ENCODE measurements at places on chromosomes 7 and 10.
A peak's percentile ranks its signal among the peaks of the same experiment; 100 is the strongest.

DNA sequence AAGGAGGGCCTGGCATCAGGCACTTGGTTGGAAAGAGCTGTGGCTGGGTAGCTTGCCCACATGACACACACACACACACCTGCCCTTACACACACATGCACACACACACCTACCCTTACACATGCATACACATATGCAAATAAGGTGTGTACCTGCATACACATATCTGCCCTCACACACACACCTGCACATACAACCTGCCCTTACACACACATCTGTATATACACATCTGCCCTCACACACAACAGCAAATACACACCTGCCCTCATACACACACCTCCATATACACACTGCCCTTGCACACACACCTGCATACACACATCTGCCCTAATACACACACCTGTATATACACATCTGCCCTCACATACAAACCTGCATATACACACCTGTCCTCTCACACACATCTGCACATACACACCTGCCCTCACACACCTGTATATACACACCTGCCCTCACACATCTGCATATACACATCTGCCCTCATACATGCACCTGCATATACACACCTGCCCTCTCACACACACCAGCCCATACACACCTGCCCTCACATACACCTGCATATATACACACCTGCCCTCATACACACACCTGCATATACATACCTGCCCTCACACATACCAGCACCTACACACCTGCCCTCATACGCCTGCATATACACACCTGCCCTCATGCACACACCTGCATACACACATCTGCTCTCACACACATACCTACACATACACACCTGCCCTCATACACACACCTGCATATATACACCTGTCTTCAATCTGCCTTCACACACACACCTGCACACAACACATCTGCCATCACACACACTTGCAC, 82.9 kb downstream of the GRID1 start:
- DNase-seq: no peak

- no peak for DNase-seq
Observed at GRCh38 chr7:108805808-108806397, 236.2 kb downstream of the DNAJB9 start.

GRCh38 chr7:18320971-18321567, 174.5 kb upstream of the HDAC9 start:
- peak; percentile 14 for DNase-seq

DNA sequence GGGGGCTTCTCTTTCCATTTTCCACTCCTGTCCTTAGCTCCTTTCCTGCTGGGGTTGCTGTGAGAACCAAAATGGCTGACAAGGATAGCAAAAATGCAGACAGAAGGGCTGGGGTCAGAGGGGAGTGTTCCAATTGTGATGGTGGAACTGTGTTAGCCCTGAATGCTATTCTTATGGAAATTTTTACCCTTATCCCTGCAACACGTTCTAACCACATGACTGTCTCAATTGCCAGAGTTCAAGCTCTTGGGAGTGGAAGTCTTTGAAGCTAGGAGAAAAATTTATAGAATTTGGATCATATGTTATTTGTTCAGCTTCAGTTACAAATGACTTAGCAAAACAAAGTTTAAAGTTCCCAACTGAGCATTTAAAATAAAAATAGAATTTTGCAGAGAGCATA, 134.1 kb downstream of the ADCYAP1R1 start:
- no peak for DNase-seq

- no peak for DNase-seq
Observed at GRCh38 chr10:93438613-93439253, 43.4 kb downstream of the MYOF start.

DNA sequence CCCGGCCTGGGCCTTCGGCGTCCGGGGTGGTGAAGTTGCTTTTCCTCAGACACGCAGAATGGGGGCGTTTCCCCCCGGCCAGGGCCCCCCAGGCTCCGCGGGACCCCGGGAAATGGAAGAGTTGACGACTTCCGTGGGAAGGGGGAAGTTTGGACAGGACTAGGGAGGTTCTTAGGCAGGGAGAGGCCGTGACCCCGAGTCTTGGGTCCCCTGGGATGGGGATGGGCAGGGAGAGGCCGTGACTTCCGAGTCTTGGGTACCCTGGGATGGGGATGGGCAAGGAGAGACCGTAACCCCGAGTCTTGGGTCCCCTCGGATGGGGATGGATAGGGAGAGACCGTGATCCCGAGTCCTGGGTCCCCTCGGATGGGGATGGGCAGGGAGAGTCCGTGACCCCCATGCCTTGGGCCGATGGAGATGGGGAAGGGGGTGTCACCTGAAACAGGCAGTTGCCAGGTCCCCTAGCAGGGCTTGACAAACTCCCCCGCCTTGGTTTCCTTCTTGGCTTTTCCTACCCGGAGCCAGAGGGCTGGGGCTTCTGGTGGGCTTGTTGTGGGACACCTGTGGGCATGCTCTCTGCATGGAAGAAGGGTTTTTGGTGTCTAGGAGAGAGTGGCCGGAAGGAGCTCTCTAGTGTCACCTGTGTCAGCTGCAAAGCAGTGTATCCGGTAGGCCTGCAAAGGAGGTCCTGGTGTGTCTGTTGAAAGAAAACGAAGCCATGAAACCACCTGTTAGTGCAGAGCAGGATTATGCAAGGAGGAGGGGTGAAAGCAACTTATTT, 1.1 kb downstream of the TRRAP start:
- DNase-seq: no peak

DNA sequence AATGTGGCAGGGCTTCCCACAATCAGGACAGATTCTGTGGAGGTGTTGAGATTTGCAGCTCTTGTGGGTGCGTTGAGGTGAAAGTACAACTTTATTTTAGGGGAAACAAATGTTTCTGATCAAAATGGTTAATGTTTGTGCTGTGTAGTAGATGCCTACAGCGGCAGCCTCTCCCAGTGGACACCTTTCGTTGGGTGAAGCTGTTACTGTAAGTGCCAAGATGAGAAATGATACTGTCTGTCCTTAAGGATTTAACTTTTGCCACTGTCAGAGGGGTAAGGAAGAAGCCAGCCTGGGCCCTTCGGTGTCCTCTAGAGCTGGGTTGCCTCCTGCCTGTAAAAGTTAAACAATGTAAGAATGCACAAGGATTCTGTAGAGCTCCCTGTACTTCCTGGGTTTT, 27.9 kb downstream of the DOCK1 start:
- DNase-seq: no peak

GRCh38 chr7:29163854-29164253, 17.5 kb upstream of the CPVL start:
- no peak for DNase-seq

DNA sequence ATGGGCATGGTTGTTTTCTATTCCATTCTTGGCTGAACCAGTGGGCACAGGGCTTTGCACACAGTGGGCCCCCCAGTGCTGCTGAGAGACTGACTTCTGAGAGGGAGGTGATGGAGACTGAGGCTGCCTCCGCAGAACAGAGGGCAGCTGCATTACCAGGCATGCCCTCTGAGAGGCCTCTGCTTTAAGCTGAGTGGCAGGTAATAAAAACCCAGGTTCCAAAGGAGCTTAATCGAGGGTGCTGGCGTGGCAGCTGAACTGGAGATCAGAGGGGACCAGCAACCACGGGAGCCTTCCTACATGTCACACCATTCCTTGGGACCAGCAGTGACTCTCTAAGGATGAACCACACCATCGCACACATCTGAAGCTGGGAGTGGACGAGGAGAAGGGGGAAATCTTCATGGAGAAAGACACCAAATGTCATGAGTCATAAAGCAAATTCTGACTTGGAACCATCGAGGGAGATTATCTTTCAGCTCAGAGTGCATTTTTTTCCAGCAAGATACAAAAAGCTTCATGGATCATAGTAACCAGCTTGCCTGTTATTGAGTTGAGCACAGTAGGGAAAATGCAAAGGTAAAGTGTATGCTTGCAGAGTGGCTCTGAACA, 24.6 kb downstream of the HIPK2 start:
- DNase-seq: no peak

DNA sequence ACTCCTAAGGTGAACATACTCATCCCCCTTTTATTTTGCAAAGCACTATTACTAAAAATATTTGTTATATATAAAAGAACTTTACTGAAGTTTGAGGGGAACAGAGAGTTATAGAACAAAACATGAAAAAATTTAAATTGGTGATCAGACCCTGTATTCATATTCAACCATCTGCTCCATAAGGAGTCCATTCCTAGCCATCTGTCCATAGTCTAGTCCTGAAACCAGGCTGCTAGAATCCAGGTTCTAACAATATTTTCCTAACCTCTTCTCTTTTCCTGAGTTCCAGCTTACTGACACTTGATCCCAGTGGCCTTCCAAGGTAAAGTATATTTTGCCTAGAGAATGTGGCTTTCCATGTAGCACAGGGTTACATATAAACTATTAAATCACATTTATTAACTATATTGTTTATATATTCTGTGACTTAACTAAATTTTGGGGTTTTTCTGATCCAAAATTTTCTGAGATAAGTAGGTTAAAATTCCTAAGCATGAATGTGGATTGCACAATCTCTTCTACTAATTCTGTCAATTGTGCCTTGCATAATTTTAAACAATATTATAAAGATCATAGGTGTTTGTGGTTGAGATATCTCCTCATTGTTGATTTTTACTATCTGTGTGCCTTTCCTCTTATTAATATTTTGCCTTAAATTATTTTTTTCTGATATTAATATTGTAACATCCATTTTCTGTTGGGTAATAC, 137.6 kb upstream of the MAGI2 start:
- no peak for DNase-seq

DNA sequence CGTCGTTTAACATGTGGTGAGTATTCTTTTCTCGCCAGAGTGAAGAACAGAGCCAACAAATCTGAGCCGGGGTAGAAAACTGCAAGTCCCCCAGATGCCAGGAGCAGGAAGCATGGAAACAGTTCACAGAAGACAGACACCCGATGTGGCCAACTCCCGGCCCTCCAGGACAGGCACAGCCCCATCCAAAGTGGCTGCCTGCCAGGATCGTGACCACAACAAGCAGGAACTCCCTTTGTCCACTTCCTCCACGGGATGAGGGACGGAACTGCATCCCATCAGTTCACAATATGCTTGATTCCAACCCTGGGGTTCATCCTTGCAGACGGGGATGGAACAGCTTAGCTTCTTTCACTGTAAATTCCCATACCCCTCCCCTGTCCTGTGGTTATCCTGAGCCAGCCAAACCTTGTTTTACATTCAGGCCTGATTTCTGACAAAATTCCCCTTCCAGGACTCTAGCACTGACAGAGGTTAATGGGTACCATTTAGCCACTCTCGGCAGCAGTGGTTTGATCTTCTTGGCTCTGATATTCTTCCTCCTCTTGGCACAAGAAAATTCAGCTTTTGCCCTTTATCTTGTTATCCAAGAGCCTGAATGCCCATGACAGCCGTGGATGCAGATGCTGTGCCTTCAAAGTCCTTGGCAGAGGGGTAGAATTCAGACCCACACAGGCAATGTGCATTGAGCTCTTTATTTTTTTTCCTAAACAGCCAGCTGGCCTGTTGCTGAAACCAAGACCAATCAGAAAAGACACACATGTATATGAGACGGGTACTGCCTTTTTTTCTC, 105.5 kb upstream of the FAM204A start:
- DNase-seq: no peak

DNA sequence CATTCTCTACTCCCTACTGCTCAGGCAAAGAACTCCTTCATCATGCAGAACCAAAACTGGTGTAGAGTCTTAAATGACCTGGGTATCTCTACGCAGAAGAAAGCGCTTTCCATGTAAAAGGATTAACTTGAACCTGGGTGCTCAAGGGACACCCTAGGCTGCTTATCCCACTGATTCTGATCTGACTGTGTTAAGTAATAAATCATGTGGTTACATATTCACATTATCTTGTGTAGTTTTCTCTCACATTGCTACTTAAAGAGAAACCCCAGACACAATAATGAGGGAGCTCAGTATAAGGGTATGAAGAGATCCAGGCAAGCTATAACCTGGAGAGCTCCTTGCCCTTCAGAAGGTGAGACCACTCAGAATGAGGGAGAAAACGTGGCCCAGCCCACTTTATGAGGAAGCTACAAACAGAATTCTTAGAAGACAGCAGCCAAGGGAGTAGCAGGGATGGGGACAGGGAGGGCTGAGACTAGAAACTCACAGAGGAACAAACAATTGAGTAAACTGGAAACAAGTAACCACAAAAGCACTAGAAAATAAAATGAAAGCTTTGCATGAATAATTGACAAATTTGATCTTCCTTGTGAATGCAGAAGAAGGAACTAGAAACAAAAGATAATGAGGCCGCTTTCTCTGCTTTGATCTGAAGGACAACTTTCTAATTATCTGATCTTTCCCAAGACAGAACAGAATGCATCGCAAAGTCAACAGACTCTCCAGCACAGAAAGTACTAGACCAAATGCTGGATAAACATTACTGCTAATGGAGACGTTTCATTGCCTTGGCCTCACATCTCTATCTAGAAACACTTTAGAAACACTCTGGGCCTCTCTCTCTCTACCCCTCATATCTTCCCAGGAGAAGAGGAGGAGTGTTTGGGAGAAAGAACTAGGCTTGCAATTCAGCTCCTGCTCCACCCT, 76.1 kb downstream of the LRRC17 start:
- no peak for DNase-seq

DNA sequence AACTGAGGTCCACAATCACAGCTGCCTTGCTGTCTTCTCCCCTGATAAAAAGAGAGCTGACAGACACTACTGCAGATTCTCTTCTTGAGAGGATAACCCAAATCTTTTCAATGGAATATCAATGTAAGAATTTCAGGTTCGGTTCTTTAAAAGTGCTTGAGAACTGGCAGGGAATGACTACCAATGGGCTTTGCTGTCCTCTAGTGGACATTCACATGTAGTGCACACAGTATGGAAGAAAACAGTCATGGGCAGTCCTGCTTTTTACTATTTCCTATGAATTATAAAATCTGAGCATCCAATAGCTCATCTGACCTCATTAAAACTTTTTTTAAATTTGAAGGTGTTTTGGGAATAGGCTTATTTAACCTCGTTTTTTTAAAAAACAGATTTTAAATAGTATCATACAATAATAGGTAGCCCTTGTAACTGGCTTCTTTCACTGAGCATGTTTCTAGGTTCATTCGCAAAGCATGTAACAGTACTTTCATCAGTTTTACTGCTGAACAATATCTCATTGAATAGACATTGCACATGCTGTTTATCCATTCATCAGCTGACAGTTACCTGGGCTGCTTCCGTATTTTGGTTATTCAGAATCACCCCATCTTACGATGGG, 18.3 kb downstream of the FZD9 start:
- peak; percentile 47 for DNase-seq

GRCh38 chr10:20173046-20173445, 356.8 kb downstream of the PLXDC2 start:
- no peak for DNase-seq

GRCh38 chr7:18087026-18087686, 59.5 kb upstream of the PRPS1L1 start:
- DNase-seq: peak; percentile 33

DNA sequence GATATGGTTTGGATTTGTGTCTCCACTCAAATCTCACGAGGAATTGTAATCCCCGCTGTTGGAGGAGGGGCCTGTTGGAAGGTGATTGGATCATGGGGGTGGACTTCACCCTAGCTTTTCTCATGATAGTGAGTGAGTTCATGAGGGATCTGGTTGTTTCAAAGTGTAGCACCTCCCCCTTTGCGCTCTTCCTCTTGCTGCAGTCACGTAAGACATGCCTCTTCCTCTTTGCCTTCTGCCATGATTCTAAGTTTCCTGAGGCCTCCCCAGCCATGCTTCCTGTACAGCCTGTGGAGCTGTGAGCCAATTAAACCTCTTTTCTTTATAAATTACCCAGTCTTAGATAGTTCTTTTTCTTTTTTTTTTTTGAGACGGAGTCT, 17.1 kb downstream of the CDNF start:
- no peak for DNase-seq

Measured in neuronal stem cell (in vitro differentiated cells).